ENCODE measurements at places on chromosomes 6 and 20.

DNA sequence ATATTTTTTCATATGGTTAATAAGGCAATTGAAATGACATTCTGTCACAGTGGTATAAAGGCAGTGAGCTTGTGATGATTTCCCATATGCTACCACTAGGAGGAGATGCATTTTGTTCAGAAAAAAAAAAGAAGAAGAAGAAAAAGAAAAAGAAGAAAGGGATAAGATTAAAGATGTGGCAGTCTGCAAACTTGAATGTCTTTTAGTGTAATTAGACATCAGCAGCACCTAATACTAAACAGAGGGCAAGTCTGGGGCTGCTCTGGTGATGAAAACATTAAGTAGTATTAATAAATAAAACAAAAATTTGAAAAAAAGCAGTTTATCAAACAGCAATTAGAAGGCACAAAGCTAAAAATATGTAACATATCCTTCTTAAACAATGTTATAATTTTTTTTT lies 95.4 kb upstream of the DEFB112 start:
- no peak for DNase-seq

DNA sequence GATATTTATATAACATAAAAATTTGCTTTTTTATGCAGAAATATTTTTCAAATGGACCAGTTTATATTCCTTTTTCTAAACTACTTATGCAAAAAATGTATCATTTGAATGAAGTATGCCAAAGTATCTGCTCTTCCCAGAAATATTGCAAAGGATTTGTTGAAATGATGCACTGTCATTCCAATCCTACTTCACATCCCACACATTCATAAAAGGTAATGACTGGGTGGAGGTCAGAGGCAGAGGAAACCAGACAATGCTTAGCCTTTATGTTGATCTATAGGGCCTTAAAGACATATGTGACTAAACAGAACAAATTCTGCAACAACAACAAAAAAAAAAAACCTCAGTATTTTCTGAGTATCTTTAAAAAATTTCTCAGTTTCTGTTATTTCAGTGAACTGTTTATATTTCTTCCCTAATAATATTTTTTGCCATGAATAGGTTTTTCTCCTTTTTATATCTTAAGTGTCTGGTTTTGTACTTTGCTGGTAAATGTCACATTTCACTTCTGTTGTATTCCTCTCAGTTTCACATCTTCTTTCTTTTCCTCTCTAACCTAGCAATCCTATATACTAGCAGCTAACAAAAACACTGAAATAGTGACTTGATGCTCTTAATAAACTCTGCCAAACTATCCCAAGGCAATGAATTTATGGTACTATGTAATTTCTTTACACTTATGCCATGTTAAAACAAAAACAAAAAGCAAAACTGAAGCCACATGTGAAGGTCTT lies 374.1 kb downstream of the BCKDHB start:
- DNase-seq = no peak

- no peak for DNase-seq
Measured at GRCh38 chr6:16333580-16333979, 95.2 kb downstream of the GMPR start.

GRCh38 chr20:48826069-48826468 lies 1.7 kb downstream of the PREX1 start:
- no peak for DNase-seq

DNA sequence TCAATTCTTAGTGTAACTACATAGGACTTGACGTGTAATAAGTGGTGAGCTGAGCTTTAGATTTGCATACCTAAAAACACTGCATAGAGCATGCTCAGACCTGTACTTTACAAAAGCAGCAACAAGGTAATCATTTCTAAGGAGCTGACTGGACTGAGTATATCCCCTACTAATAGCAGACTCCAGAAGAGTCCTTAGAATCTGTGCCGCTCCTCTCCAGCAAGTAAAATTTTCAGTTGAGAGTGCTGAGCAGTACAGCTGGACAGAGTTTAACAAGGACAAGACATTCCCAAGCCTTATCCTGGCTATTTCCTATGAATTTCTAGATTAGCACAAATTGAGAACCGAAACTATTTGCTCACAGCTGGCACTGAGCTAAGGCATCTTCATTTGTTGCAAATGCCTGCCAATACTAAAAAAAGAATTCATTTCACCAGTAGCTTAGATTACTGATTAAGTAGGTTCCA lies 26.1 kb upstream of the KLHL31 start:
- no peak for DNase-seq

DNA sequence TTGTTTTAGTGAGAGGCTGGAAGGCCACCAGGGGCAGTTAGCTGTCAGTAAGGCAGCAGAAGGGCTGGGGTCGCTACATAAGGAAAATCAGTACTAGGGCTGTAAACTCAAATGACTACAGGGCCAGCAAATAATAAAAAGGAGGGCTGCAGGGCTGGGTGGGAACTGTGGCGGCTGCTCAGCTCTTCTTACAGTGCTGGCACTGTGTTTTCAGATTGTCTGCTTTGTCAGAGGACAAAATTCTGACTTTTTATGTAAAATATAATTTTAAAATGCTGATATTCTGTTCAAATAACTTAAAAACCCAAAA lies 23.2 kb downstream of the HLA-A start:
- DNase-seq = no peak

Data from stimulated activated CD8-positive, alpha-beta memory T cell treated with anti-CD3 and anti-CD28 coated beads, Interleukin-4, amount 100 ng/mL, for 4 hours (primary cell).